Left forelimb (tissue), 1 donor: ENCODE measurements at places on chromosomes 7 and 10.
A peak's percentile ranks its signal among the peaks of the same experiment; 100 is the strongest.

DNA sequence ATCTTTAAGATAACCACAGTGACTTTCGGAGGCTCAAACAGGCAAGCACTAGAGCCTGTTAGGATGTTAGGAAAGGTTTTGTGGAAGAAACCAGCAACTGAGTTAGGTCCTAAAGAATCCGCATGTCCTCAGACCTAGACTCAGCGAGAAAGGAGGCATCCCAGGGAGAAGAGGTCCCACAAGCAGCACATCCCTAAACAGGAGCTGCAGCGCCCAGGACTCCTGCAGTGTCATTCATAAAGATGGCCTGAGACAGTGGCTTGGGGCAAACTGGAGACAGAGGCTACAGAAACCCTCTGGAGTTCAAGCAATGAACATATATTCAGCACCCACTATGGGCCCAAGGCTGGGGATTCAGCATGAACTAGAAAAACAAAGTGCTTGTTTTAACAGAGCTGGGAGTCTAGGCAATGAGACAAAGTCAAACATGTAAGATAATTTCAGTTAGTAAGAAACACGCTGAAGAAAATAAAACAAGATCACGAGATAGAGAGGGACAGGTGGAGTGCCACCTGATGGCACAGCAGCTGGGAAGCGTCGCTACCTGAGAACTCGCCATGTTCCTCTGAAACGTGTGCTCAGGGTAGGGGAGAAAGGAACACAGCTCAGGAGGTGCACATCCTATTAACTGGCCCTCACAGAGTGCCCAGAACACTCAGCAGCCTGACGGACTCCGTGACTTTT lies 48.1 kb downstream of the PARD3 start:
- no peak for DNase-seq

DNA sequence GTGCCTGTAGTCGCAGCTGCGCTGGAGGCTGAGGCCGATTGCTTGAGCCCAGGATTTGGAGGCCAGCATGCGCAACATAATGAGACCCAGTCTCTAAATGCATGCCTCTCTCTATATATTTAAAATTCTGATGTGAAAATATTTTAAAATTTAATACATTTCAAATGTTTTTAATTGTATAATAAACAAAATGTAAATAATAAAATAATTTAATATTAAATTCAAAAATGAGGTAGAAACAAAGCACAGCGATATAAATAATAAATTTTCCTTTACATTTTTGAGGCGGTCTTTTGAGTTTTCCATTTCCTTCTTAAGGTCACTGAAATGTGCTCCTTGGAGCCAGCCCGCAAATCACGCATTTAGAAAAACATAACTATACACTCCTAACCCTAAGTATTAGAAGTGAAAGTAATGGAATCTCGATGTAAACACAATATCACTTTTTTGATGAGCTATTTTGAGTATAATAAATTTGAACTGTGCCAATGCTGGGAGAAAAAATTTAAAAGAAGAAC lies 523 bp upstream of the CDK1 start:
- DNase-seq, result no peak

GRCh38 chr7:101870361-101871062 lies 53.1 kb downstream of the CUX1 start:
- no peak for DNase-seq

DNA sequence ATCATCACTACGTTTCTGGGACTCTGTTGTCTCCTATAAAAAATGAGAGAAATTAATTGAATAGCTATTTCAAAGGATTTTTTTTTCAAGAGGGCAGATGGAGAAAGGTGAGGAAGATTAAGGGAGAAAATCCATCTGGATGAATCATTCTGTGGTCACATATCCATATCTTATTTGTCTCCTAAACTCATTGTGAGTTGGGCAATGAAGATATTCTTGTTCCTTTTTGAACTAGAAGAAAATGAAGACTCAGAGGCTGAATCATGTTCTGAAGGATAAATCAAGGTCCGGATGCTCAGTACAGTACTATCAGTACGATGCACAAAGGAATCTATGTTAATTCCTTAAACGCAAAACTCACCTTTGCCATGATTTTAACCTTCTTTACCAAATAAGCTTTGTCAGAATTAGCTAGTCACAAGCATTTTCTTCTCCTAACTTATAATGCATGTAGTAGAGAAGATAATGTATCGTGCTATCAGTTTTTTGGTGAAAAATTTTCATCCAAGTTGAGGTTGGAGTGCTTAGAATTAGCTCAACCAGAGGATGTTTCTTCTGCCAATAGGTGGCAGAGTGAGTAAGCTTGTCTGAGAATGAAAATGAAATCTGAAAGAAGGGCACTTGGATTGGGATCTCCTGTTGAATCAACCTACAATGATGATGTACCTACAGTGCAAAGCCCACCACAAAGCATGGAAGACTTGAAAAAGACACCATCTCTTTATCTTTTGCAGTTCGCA lies 446.9 kb downstream of the KIF20B start:
- DNase-seq, result no peak

GRCh38 chr10:77553966-77554365 lies 83.6 kb downstream of the KCNMA1 start:
- no peak for DNase-seq

DNA sequence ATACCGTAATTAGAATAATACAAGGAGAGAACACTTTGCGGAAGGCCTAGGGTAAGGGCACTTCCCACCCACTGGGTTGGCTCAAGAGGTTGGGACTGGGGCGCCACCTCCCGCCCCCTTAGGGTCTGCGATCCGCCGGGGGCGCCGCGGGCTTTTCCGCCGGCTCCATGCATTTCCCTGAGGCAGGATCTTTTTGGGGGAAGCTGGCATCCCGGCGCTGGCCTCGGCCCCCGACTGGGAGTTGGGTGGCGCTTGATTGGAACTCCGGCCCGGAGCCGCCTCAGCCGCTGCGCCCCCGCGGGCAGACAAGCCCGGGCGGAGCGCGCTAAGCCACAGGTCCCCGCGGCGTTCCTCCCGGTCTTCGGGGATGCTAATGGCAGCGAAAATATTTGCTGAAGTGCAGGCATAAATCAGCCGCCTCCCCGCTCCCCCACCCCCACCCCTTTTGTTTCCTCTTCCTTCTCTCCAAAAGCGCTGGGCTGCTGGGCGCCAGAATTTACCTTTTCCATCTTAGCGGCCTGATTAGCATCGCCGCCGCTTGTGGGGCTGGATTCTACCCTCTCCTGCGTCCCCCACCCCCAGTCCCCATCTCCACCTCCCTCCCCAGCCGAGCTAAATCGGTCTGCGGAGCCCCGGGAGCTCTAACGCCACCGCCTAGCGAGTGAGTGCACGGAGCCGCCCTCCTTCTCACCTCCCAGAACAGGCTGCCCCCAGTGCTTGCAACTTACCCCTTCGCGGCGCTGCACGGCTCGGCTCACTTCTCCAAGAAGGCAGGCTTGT lies 5.1 kb downstream of the UNC5B start:
- DNase-seq, result peak; percentile 64

GRCh38 chr7:108034586-108034985 lies 31.6 kb upstream of the LAMB1 start:
- no peak for DNase-seq
